Stimulated activated CD4-positive, alpha-beta T cell treated with anti-CD3 and anti-CD28 coated beads, Interleukin-12 subunit alpha, Interleukin-12 subunit beta, amount 100 ng/mL, for 24 hours (primary cell): ENCODE measurements at places on chromosomes 1 and 21.

DNA sequence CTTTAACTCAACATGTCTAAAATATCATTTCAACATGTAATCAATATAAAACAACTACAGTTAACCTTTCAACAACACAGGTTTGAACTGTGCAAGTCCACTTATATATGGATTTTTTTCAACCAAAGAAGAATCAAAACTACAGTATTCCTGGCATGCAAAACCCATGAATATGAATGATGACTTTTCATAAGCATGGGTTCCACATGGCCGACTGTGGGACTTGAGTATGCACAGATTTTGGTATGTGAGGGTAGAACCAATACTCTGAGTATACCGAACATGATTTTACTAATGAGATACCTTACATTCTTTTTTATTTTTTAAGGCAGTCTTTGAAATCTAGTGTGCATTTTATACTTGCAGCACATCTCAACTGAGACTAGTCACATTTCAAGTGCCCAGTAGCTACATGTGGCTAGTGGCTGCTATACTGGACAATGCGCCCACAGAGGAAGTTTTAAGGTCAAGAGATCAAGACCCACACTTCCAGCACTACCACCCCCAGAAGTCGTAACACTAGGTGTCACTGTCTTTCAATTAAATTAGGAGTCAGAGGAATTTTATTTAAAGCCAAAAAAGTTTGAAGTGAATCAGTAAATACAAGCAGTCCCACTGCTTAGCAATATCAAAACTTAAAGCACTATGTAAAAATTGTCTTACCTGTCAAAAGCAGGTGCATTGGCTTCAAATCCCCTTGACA is 40.0 kb downstream of the SYNJ1 start:
- no peak for DNase-seq

GRCh38 chr1:223419561-223419960 is 26.3 kb downstream of the CCDC185 start:
- no peak for DNase-seq

GRCh38 chr1:81430236-81430938 is 370.3 kb upstream of the ADGRL2 start:
- DNase-seq = no peak

DNA sequence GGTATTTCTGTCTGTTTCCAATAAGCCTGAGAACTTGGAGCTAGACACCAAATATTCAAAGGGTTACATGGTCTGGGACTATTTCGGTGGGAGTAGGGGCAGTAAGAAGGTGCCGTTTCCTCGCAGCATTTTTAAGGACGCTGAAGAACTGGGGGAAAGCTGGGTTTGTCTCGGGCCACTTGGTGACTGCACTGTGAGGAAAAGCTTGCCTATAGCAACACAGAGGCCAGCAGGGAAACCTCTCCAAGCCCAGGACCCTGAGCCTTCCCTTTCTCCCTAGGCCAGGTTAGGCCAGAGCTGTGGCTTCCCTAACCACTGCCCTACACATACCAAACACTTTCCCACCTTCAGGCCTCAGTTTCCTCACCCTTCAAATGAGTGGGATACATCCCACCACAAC is 3.3 kb downstream of the GLIS1 start:
- no peak for DNase-seq

GRCh38 chr1:51284487-51284954 is 45.8 kb downstream of the TTC39A start:
- no peak for DNase-seq

DNA sequence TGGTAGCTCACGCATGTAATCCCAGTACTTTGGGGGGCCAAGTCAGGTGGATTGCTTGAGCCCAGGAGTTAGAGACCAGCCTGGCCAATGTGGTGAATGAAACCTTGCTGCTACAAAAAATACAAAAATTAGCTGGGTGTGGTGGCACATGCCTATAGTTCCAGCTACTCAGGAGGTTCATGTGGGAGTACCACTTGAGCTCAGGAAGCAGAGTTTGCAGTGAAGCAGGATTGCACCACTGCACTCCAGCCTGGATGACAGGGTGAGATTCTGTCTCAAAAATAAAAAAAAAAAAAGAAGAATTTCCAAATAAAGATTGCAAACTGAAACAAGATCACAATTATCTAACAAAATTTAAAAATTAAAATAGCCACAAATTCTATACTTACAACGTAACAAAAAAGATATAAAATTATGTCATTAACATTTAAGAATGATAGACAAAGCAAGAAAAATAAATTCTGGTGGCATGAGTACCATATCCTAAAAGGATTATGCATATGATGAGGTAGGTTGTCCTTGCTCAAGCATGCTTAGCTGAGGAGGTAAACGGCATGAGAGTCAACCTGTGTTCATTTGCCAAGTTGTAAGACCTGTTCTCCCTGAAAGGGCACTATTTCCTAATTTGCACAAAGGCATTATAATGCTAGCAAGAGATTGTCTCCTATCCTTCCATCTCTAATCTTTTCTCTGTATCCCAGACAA is 20.2 kb downstream of the IPP start:
- DNase-seq = no peak

GRCh38 chr1:192461684-192462083 is 113.9 kb upstream of the RGS1 start:
- DNase-seq = no peak

GRCh38 chr1:245046769-245047168 is 108.0 kb upstream of the KIF26B start:
- DNase-seq = no peak

GRCh38 chr21:15604413-15604812 is 125.4 kb upstream of the USP25 start:
- no peak for DNase-seq

- DNase-seq = no peak
Observed at GRCh38 chr1:235553112-235553551, 48.9 kb upstream of the B3GALNT2 start.

- no peak for DNase-seq
Observed at GRCh38 chr1:3717715-3718601, 34.3 kb upstream of the CCDC27 start.

- no peak for DNase-seq
Observed at GRCh38 chr1:198444792-198445191, 95.7 kb downstream of the ATP6V1G3 start.

- DNase-seq = no peak
Observed at GRCh38 chr1:43858324-43858723, 75.3 kb upstream of the ARTN start.

DNA sequence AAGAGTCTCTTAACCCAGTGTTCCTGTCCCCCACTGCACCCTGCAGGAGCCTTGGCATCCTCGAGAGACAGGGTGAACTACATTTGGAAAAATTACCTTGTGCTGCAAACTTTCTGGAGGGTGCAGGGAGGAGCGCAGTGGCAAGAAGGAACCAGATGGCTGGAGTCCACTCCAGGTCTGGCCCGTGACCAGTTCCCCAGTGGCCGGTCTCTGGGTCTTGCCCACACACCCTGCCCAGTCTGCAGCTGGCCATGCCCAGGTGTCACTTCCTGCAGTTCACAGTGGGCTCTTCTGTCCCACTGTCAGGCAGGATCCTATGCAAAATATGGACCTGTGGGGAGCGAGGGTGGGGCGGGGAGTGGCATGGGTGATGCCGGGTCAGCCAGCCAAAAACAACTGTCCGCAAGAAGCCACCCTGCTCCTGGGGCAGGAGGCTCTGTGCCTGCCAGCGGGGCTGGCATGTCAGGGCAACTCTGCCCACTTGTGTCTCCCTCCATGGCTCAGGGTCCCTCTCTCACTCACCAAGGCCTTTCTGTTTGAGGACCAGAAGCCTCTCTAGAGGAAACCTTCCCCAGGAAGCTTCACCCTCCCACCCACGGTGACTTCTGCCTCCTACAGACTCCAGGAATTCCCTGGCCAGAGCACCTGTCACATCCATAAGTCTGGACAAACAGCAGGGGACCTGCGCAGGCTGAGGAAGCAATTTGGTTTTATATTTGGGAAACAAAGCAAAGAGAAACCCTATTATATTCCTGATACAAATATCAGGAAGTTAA is 55.6 kb downstream of the KIF21B start:
- no peak for DNase-seq

DNA sequence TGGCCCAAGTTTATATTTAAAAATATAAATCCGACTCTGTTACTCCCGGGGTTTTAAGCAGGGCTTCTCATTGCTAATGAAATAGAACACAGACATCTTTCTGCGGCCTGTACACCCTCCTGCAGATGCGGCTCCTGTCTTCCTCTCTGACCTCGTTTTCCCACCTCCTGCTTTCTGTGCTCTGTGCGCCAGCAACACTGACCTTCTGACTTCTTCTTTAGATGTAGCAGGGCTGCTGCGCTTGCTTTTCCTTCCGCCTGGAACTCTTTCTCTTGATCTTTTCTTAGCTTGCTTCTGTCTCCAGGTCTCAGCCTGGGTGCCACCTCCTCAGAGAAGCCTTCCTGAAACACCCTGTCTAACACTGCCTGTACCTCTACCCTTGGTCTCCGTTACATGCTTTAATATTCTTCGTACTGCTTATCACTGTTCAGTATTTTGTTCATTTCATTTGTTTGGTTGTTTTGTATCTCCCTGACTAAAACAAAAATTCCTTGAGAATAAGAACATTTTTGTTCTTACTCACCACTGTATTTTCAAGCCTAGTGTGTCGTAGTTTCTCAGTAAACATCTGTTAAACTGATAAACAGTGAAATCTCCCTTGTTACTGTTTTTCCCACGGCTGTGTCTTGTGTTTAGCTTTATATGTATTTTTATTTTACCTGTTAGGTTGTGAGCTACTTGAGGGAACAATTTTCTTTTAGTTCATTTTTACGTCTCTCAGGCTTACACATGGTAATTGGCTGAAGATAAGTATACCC is 79.0 kb downstream of the ST3GAL3 start:
- DNase-seq = no peak

DNA sequence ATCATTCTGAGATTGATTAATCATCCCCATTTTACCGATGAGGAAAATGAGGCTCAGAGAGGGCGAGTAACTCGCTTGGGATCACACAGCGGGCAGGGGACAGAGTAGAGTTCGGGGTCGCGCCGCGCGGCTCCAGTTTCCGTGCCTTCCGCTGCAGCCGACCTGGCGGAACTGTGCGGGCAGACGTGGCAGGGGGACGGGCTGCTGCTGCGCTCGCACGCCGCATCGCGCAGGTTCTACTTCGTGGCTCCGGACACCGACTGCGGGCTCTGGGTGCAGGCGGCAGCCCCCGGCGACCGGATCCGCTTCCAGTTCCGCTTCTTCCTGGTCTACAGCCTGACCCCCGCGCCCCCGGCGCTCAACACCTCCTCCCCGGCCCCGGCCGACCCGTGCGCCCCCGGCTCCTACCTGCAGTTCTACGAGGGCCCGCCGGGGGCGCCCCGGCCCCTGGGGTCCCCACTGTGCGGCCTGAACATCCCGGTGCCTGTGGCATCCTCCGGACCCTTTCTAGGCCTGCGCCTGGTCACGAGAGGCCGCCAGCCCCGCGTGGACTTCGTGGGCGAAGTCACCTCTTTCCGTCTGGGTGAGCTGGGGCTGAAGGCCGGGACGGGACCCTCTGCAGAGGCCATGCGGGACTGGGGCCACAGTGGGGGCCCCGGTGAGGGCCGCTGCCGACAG is 2.3 kb downstream of the LDLRAD2 start:
- no peak for DNase-seq

GRCh38 chr1:87435484-87435883 is 106.8 kb downstream of the LMO4 start:
- no peak for DNase-seq

- no peak for DNase-seq
Observed at GRCh38 chr1:223512057-223512456, 118.8 kb downstream of the CCDC185 start.

DNA sequence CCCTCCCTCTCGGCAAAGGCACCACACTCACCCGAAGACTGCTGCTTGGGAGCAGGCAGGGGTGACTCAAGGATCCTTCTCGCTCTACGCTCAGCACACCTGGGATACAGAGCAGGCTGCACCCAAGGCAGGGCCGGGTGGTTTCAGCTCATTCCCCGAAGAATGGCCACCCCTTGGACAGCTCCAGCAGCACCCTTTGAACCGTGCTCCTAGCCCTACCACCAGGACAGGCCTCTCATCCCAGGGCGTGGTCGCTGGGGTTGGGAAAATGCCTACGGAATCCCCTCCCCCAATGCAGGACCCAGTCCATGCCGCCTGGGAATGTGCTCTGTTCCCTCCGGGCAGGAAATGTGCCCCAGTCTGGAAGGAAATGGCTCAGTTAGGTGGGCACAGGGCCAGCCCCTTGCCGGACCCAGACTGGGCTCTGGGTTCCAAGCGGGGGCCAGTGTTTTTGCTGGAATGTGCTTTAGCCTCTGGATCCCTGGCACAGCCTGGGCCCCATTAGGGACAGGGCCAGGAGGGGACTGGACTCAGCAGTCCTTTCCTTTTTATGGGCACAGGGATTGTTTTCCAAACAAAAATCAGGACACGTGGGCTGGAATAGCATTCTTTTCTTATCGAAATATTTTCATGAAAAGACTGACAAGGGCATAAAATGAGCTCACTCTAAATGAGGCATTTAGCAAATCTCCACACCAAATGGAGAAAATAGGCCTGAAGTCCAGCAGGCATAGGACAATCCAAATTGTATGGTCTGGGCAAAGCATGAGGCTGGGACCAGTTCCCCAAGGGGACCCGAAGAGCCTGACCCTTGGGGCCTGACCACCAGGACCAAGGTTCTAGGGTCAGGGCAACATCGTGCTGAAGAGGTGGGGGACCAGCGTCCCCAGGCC is 7.3 kb downstream of the TMEM82 start:
- DNase-seq = no peak

DNA sequence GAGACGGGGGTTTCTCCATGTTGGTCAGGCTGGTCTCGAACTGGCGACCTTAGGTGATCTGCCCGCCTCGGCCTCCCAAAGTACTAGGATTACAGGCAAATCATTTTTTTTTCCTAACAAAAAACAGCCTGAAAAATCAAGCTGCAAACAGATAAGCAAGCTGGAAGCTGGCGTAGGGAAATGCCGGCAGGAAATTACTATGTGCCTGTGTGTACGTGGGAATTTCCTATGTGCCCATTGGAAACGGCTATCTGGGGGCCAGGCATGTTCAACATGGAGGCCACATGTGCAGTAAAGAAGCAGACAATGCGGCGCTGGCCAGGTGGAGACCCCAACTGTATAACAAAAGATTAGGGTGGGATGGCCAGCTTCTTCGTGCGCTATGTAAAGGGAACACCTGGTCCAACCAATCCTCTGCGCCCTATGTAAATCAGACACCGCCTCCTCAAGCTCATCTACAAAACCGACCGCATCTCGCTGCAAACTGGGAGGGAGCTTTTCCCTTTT is 9.1 kb upstream of the AADACL4 start:
- DNase-seq = no peak

GRCh38 chr1:109258481-109259466 is 9.4 kb downstream of the CELSR2 start:
- DNase-seq = no peak

DNA sequence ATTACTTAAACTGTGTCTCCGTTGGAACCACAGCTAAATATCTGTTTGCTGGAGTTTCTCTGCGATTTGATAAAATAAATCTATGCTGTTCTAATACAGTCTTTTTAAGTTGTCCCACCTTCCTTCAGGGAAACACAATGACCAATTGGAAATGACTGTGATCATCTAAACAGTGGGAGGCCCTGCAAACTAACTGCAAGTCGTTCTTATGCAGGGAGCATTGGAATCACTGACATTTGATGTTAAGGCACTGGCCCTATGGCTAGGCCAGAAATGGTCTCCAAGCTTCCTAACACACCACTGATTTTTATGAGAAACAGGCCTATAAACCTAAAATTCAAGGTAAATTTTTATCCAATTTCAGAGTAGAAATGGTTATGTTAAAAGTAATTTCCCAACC is 645.2 kb downstream of the LMO4 start:
- DNase-seq = no peak
